ENCODE measurements at places on chromosomes 2 and 18.

DNA sequence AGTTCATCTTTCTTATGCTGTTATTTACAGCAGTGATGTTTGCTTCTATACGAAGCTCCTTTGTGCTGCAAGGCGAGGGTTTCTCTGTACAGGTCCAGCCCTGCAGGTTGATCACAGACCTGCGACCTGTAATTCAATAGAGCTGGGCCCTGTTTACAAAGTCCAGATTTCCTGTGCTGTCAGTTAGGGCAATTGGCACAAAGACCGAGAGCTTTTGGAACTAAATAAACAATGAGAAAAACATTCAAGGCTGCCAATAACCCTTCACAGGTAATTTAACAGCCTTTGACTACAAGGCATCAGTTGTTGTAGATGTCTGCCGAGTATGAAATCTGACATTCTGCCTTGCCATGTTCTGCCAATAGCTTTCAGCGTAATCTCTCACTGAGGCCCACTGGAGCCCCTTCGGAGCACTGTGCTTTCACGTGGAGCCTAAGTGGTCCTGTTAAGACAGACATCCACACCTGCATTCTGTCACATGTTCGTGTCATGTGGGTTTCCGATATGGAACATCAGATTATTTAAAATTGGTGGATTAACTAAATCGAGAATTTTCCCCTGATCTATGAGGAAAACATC, 232.5 kb downstream of the PTGR3 start:
- no peak for DNase-seq

DNA sequence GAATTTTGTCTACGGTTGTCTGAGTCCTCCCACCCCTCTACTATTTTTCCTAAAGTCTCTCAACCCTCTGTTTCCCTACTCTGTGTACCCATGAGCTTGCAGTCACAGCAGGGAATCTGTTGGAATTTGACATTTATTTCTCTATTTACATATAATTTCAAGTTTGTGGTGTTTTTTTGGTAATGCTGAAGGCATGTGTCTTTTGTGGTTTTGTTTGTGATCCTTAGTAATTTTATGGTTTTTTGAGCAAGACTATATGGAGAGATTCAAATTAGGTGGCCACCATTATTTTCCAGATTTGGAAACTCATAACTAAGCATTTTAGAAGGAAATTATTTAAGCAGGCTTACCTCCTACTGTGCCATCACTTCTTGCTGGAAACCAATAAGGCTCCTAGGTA, 27.2 kb upstream of the FBLN7 start:
- DNase-seq: no peak

DNA sequence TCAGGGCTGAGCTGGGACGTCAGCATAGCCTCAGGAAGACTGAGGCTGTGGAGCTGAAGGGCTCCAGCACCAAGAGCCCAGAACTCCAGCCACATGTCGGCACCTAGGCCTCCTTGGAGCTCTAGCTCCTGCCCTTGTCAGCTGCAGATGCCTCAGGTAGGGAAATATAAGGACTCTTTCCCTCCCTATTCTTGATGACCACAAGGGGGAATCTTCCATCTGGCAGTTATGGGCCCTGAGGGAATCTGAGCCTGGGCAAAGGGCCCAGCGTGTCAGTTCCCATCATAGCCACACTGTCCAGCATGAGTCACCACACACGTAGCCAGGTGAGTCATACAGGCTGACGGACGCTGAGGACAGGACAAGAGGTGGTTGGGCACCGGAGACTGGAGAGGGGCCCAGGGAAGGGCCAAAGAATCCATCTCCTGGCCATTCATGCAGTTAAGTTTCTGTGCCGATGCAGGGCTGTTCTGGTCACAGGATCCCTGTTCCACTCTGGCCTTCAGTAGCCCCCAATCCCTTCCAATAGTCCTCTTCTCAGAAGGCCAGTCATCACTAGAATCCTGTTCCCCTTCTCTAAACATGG, 1.8 kb downstream of the MPV17 start:
- no peak for DNase-seq

DNA sequence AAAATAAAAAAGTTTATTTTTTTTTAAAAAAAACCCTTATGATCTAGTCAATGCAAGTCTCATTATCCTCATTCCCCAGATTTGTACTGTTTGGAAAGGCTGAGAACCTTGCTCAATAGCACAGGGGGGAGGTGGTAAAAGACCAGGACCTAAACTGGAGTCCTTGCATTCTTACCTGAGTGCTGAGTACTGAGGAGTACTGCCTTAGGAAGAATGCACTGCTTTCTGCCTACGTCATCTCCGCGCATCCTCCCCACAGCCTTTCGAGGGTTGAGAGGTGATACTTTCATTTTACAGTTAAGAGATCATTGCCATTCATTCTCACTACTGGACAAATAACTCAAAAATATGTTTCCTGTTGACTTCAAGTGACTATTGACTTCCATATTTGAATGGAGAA, 73.8 kb downstream of the MAP3K20 start:
- DNase-seq: no peak

GRCh38 chr2:71154798-71155197, 24.4 kb downstream of the MPHOSPH10 start:
- DNase-seq: no peak

DNA sequence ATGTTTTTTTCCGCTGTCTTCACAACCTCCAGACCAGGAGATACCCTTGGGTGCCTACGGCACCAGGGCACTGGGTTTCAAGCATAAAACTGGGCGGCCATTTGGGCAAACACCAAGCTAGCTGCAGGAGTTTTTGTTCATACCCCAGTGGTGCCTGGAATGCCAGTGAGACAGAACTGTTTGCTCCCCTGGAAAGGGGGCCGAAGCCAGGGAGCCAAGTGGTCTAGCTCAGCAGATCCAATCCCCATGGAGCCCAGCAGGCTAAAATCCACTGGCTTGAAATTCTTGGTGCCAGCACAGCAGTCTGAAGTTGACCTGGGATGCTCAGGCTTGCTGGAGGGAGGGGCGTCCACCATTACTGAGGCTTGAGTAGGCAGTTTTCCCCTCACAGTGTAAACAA, 265.3 kb upstream of the ZEB2 start:
- no peak for DNase-seq

- DNase-seq: no peak
Measured at GRCh38 chr18:4356929-4357328, 98.2 kb downstream of the DLGAP1 start.

GRCh38 chr2:200101922-200102321, 146.5 kb downstream of the MAIP1 start:
- DNase-seq: no peak

- no peak for DNase-seq
Measured at GRCh38 chr2:100988630-100989417, 13.3 kb upstream of the RPL31 start.

GRCh38 chr2:21748501-21748900, 624.7 kb downstream of the TDRD15 start:
- no peak for DNase-seq

- no peak for DNase-seq
Measured at GRCh38 chr18:24002479-24002878, 12.1 kb upstream of the TTC39C start.

GRCh38 chr2:224669449-224669848, 46.7 kb downstream of the CCDC195 start:
- DNase-seq: no peak

DNA sequence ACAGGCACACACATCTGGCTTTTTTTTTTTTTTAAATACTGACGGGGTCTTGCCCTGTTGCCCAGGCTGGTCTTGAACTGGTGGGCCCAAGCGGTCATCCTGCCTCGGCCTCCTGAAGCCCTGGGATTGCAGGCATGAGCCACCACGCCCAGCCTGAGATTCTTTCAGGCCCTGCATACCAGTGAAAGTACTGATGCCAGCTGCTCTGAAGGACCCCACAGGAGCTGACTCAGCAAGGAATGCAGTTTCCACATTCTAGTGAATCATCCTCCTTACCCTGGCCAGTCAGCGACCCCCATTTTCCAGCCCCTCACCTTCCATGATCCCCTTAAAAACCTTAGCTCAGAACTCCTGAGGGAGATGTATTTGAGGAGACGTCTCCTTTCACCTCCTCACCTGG, 5.8 kb upstream of the DTYMK start:
- no peak for DNase-seq

DNA sequence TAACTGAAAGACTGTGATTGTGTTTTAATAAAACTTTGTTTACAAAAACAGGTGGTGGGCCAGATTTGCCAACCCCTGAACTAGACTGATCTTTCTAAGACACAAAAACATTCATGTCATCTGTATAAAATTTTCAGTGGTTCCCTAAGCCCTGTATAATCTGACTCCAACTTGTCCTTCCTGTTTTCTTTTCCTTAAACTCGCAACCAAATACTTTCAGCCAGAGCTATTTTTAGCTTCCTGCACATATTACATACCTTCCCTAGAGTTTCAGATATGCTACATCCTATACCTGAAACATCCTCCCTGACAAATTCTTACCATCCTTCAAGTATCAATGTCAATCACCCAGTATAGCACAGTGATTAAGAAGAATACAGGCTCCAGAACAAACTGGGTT, 4.8 kb downstream of the GCFC2 start:
- DNase-seq: no peak

DNA sequence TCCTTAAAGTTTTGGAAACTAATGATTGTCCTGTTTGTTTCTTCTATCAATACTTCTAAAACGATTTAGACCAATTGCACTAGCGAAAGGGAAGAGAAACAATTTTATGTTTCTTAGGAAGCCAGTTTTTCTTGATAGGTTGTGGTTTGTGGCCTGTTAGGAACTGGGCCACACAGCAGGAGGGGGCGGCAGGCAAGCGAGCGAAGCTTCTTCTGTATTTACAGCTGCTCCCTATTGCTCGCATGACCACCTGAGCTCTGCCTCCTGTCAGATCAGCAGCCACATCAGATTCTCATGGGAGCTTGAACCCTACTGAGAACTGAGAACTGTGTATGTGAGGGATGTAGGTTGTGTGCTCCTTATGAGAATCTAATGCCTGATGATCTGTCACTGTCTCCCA, 201.5 kb upstream of the PXDN start:
- DNase-seq: no peak

DNA sequence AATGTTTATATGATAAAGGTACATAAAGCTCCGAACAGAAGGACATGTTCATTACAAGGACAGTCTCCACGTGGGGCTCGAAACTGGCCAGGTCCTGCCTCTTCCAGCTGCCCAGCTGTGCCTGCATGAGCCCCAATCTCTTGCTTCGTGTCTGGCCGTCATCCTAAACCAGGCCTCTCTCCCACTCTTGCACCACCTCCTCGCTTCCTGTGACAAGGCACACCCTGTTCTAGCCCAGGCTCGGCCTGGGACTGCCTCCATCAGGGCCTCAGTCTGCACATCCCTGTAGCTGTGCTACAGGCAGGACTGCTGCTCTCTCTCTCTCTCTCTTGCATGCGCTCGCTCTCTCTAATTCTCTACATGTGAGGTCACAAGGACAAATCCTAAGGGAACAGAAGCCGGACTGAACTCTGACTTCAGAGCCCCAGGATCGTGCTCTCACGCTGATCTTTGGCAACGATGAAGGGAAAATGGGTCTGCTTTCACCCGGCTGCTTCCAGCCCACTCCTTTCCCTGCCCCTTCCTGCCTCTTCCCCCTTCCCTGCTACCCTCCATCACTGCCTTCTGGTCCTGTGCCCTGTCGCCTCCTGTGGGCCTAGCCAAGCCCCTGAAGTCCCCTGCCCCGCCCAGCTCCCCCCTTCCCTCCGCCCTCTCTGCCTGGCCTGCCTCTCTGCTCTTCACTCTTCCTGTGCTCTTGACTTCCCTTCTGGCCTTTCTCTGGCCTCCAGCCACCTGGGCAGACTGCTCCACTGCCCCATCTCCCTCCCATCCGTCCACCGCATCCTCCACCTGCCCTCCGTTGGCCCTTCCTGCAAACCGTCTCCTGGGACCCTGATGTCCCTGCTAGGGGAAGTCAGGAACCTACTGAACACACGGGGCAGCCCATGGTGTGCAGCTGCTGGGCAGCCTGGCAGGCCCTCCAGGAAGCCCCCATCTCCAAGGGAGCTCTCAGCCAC, 7.8 kb upstream of the GPR55 start:
- DNase-seq: no peak

DNA sequence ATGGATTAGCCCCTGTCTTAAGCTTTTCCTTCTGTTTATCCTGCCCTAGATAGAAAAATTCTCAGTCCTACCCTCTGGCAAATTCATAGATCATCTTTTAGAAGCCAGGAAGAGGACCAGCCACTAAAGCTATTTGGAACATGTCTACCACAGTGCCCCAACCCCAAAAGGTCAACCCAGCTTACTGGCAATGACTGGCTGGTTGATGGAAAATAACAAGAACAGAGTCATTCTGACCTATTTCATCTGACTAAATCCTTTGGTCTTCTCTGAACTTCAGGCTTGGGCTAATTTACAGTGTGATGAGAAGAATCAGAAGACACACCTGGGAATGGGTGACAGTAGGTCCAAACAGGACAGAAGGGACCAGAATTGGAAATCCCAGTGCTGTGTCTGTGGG, 227.3 kb upstream of the CCDC68 start:
- DNase-seq: no peak

DNA sequence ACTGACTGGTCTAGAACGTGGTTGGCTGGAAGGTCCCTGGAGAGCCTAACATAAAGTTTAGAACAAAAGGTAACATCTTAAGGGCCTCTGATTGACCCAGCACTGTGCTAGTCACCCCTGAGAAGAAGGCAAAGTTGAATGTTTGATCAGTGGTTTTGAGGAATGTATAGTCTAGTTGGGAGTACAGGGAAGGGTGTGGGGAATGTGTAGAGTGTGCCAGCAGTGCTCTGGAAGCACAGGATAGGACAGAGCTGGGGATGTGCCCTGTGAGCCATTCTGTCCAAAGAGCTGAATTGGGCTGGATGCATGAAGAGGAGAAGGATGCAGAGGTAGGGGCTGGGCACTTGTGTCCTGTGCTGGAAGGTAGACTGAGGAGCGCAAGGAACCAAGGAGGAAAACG, 41.0 kb upstream of the DOCK10 start:
- DNase-seq: no peak

GRCh38 chr2:179172894-179173293, 91.7 kb downstream of the SESTD1 start:
- DNase-seq: no peak

DNA sequence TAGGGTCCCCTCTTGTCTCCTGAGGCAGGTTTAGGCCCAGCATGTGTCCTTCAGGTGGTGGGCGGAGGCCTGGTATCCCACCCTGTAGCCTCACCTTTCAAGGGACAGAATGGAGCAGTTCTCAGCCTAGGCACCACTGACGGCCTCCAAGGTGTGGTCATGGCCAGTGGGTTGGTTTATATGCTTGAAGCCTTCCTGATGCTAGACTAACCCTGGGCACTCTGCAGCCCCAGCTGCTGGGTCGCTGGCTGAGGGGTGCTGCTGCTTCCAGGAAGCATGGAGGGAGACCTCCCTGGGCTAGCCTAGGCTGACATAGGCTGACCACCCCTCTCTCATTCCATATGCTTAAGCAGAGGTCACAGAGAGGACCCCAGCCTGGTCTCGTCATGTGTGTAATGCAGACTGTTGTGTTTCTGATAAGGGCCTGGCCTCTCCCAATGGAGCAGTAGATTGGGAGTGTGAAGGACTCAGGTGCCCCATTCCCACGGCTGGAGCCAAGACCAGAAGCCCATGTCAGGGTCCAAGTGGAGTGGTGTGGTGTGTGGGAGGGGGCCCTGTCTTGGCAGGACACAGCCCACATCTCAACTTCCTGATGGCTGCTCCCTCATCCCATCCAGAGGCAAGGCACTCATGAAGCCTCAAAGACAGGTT, 206.6 kb downstream of the DYSF start:
- no peak for DNase-seq

- DNase-seq: no peak
Measured at GRCh38 chr18:74252039-74252395, 39.7 kb downstream of the CYB5A start.

GRCh38 chr2:85759257-85759613, 5.4 kb downstream of the ATOH8 start:
- no peak for DNase-seq

GRCh38 chr18:12310762-12311161, 2.7 kb downstream of the TUBB6 start:
- DNase-seq: no peak

- no peak for DNase-seq
Measured at GRCh38 chr2:172917716-172918115, 157.9 kb upstream of the MAP3K20 start.
